Dorsolateral prefrontal cortex (tissue), 122 donors: ENCODE measurements at places on chromosomes 1 and 21.

DNA sequence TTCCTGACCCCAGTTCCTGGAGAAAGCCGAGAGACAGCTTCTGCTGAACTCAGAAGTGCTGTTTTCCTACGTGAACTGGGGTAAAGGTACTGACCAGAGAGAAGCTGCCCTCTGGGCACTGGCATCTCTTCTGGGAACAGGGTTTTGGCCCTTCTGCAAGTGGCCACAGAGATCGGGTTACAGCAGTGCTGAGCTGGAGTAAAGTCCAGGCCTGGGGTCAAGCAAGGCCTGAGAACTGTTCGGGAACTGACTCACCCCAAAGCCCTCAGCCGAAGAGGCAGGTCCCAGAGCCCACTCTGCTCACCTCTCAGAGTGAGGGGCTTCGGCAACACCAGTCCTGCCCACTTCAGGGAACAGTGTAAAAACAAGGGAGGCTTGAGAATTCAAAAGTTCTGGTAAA, 177.2 kb upstream of the RUNX1 start:
- no peak for DNase-seq

DNA sequence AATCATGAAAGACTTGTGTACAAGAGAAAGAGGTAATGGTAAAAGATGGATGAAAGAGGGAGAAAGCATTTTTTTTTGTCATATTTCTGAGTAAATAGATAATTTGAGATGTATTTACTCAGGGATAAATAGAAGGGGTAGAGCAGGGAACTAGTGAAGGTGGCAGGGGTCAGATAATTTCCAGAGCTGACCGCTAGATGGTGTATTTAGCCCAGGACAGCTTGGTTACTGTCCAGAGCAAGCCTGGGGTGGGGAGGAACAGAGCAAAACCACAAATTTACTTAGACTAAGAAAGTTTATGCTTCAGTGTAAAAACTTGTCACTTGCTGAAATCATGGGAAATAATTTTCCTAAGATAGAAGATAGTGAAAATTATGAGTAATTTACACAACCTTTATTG, 91.5 kb downstream of the XCL2 start:
- no peak for DNase-seq

- DNase-seq: no peak
Observed at GRCh38 chr1:212256369-212256768, 28.8 kb upstream of the PPP2R5A start.

- DNase-seq: no peak
Observed at GRCh38 chr1:94832446-94832845, 12.3 kb downstream of the SLC44A3 start.

GRCh38 chr1:210292231-210292871, 36.4 kb upstream of the HHAT start:
- DNase-seq: no peak

GRCh38 chr1:11980676-11980972, 380 bp downstream of the MFN2 start:
- DNase-seq: no peak

- DNase-seq: no peak
Observed at GRCh38 chr21:31931644-31932469, 59.0 kb downstream of the HUNK start.

DNA sequence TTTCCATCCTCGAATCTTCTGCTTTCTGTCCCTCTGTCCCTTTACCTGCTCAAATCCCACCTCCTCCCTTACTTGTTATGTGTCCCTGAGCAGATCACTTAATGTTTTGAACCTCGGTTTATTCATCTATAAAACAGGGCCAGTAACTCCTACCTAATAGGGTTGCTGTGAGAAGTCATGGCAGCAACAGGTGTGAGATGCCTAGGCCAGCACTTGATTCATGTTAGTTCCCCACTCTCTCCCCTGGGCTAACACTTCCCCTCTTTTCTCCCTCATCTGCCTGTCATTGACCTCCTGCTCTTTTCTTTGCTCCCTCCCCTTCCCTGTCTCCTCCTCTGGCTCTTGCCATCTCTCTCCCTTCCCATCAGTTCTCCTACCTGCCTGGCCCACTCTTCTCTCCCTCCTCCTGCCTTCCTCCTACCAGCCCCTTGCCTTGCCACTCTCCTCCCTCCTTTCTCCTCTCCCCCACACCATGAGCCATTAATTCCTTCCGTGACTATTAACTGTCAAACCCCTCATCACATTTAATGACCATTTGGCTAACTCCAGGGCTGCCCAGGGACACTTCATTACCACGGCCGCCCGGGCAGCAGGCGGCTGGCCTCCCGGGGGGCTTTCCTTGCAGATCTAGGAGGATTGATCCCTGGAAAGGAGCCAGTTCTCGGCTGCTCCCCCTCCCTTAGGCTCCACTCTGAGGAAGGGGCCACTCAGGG, 90.6 kb upstream of the CD1D start:
- DNase-seq: no peak

DNA sequence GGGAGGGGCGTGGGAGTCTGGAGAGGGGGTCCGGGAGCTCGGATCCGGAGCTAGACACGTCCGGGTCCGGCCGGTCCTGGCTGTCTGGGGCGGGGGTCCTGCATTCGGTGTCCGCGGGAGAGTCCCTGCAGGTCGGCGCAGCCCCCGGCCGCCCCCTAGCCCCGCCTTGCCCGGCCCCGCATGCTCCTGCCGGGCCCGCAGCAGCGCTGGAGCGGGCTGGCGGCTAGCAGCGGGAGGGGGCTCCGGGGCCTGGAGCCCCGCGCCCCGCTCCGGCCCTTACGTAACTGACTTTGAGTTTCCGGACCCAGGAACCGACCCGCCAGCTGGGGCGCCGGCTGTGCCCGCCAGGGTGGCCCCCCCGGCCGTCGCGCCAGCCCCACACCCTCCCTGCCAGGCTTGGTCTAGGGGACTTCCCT, 26.9 kb upstream of the EPB41 start:
- DNase-seq: no peak

- no peak for DNase-seq
Observed at GRCh38 chr1:90712153-90712856, 4.8 kb downstream of the BARHL2 start.

GRCh38 chr1:233513431-233513830, 100.5 kb upstream of the KCNK1 start:
- no peak for DNase-seq

DNA sequence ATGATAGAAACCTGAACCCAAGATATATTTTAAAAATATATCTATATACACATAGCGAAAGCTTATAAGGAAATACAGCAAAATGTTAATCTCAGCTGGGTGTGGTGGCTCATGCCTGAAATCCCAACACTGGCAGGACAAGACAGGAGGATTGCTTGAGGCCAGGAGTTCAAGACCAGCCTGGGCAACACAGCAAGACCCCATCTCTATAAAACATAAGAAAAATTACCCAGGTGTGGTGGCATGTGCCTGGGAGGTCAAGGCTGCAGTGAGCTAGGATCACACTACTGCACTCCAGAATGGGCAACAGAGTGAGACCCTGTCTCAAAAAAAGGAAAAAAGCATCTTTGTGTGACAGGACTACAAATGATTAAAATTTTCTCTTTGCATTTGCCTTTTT, 6.0 kb upstream of the SRM start:
- no peak for DNase-seq

- DNase-seq: no peak
Observed at GRCh38 chr1:201220388-201220715, 29.7 kb downstream of the IGFN1 start.

DNA sequence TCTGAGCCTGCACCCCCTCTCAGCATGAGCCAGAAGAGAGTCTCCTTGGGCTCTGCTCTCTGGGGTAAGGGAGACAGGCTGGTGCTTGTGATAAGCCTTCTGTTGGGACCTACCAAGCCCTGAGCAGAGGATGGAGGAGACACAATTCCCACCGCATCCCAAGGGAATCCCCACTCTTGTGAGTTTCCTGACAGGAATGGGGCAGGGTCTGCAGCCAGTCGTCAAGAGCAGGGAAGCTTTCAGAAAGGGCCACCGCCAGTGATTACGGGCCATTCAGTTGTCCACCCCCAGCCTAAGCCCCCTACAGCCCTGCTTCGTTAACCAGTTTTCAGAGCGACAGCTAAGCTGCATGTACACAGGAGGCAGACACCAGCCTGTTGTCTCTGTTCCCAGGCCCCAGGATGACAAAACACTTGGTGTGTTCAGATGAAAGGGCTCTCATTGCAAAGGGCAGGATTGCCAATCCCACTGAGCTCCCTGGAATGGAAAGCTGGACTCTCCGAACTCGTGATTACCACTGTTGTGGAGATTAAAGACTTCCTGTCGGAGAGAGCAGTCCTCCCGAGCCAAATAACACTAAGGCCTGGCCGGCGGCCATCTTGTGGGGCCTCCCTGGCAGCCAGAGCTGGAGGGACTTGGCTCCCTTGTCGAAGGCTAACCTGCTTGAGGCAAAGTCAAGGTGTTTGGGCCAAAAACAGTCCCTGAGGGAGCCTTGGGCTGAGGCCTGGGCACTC, 37.4 kb upstream of the SLC30A1 start:
- DNase-seq: no peak

- DNase-seq: no peak
Observed at GRCh38 chr1:76252431-76252830, 177.9 kb downstream of the ST6GALNAC3 start.

GRCh38 chr1:55285834-55286233, 70.7 kb upstream of the USP24 start:
- DNase-seq: no peak

GRCh38 chr1:178868706-178869105, 2.2 kb downstream of the ANGPTL1 start:
- no peak for DNase-seq

DNA sequence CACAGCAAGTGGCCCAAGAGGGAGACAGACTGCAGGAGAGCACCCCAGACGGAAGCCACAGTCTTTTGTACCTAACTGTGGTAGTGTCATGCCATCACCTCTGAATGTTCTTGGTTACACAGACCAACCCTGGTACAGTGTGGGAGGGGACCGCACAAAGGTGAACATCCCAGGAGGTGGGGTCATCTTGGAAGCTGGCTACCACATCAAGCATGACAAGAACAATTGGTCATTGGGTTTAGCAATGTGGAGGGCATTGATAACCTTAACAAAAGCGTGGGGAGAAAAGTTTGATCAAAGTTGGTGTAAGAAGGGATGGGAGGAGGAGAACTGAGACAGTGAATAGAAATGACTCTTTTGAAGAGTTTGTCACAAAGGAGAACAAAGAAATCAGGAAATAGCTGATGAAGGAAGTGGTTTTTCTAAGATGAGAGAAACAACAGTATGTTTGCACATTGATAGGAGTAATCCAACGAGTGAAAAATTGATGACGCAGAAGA, 87.1 kb upstream of the CACNA1E start:
- DNase-seq: no peak

DNA sequence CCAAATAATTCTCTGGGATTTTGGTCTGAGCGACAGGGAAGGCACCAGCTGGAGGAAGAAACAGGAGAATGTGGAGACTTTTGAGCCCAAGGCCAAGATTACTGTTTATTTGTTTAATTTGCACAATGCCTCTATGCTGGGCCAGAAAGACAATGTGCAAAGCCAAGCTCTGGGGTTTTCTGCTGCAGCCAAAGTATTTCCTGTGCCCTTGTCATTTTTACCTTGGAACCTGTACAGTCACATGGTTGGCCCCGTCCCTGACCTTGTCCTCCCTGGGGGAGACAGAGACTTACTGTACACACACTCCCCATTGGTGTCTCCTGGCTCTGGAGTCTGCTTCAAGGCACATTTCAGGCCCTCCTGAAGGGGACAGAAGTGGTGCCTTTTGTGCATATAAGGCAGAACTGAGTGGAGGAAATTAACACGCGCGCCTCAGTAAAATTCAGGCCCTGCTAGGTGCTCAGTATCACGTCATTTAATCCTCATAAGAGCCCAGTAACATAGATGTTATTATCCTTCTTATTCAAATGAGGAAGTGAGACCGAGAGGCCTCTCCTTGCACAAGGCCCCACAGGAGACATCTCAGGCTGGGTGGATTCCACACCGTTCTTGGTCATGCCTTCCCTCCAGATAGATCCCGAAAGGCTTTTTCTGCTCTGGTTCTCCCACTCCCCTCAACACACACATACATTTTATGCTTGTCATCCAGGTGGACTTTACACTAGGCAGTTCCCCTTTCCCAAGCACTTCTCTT, 21.1 kb downstream of the C1orf115 start:
- DNase-seq: no peak

- DNase-seq: no peak
Observed at GRCh38 chr1:233253231-233253831, 42.2 kb downstream of the PCNX2 start.

GRCh38 chr1:5811419-5811818, 180.8 kb downstream of the NPHP4 start:
- no peak for DNase-seq

- DNase-seq: no peak
Observed at GRCh38 chr21:33522297-33522952, 19.5 kb downstream of the GART start.

DNA sequence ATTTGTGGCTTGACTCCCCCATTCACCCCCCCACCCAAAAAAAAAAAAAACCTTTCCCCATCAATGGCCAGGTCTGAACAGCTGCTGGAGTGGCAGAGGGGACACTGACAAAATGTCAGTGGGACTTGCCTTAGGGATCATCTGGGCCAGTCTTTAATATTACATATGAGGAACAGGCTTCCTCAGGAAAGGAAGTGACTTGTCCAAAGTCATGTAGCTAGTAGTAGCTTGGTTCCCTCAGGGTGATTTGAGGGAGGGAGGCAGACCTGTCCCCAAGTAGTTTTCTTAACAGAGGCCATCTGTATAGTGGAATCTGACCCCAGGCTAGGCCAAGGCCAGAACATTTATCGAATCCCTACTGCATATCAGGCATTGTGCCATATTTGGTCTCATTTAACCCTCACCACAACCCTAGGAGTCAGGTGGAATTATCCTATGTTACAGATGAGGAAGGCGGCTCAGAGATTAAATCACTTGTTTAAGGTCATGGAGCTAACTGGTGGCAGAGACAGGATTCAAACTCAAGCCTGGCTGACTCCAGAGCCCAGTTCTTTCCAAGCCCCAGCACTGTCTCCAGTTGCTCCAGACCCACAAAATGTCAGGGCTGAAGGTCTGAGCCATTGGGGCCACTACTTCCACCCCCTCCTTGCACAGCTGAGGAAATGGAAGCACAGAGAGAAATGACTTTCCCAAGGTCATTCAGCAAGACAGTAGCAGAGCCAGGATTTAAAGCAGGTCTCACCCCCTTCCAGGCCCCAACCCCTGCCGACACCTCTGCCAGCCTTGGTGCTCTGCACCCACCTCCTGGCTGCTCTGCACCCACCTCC, 10.4 kb downstream of the ZBTB7B start:
- no peak for DNase-seq

DNA sequence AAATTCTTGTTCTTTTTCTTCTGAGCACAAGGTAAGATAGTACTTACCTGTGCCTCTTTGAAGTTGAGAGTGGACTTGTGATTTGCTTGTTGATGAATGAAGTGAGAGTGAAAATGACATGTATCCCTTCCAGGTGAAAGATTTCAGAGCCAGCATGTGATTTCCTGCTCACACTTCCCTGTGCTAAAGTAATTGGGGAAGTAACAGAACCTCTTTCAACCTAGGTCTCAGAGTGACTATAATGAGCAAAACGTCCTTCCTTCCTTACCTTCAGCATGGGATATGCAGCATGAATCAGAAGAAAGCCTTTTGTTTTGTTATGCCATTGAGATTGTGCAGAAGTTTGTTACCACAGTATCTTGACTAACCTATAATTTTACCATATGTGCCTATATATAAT, 24.6 kb downstream of the RAVER2 start:
- no peak for DNase-seq
